ENCODE measurements at places on chromosomes 2 and 18.

DNA sequence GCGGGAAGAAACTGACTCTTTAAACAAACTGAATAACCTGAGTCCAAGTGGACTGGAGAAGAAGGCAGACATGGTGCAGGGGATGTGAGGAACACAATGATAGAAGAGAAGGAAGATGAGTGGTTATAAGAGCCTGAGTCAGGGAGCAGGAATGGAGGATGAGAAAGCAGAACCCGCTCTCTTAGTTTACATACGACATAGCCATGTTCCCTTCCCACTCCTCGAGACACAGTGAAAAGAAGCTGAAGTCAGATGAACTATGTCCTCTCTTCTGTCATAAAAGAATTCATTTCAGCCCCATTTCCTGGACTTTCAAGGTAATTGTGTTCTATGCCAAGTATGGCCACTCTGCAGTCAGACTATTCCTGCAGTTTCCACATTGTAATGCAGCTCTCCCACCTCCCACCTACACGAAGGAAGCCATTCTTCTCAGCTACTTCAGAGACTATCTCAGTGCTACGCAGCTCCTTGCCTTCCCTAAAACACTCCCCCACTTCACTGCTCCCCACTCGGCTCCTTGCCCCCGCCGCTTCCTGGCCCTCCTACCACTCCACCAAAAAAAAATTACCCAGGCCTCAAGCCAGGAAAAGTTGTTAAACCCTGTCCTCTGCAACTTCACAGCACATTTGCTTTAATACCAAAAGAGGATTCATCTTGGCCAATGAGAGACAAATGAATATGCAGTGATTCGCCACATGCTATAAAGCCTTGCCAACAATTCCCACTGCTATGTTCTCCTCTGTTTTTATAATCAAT lies 323.4 kb upstream of the EPHA4 start:
- no peak for DNase-seq

DNA sequence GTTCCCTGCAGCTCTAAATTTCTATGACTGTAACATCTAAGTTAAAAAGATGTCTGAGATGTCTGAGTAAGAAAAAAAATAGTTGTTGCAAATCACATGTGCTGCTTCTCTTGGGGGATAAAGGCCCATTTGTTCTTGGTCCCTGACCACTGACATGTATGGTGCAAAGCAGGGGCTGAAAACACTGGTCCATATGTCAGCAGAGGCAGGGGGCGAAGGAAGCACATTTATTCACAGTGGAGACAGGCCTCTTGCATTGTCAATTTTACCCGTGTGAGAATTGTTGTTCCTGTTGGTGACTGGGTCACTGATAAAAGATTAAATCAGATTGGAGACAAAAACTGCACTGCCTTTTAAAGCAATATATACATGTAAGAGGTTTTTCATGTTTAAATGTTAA lies 38.8 kb downstream of the PRKCE start:
- DNase-seq = no peak

DNA sequence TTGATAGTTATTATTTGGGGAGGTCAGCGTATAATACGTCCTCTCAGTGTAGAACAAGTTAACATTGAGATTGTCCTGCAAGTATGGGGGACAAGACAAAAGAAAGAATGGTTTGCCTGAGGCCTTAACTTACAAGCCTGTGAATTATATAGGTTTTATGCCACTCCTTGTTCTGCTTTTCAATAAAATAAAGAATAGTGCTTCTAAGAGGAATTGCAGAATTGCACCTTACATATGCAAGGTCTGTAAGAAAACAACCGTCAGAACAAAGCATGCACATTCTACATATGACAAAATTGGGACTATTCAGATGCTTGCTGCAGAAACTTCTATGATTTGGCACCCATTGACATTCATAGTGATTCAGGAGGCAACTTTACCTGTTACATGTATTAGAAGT lies 785.0 kb downstream of the NR4A2 start:
- DNase-seq = no peak

- no peak for DNase-seq
These were observed 394.5 kb downstream of the DLGAP1 start for GRCh38 chr18:4060427-4061281.

DNA sequence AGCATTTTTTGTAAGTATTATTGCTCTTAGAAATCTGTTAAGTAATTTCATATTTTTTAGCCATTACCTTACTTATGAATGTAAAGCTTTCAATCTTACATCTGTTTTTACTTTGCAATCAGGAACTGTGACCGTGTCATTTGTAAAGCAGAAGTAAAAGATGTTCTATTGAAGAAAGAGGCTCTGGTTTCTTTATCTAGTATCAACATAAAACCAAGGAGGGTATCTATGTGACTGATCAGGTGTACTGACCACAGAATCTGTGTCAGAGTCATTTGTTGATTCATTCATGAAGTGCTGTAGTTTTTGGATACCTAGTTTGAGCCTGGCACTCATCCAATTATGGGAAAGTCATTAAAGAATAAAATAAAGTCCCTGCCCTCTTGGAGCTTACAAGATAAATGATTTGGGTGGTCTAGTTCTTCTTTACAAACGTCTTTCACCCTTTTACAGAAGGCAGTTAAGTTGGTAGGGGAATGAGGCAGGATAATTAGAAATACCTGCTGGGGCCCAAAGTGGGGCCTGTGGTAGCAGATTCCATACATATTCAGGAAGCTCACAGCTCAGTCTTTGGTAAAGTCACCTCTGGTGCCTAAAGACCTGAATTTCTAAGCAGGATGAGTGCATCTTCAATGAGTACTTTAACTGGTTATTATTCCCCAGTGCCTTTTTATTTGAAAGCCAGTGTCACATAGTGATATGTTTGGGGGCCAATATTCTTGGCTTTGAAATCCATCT lies 260.6 kb upstream of the NT5C1B start:
- no peak for DNase-seq

- DNase-seq = no peak
These were observed 31.5 kb upstream of the ATP8B1 start for GRCh38 chr18:57834616-57835015.

DNA sequence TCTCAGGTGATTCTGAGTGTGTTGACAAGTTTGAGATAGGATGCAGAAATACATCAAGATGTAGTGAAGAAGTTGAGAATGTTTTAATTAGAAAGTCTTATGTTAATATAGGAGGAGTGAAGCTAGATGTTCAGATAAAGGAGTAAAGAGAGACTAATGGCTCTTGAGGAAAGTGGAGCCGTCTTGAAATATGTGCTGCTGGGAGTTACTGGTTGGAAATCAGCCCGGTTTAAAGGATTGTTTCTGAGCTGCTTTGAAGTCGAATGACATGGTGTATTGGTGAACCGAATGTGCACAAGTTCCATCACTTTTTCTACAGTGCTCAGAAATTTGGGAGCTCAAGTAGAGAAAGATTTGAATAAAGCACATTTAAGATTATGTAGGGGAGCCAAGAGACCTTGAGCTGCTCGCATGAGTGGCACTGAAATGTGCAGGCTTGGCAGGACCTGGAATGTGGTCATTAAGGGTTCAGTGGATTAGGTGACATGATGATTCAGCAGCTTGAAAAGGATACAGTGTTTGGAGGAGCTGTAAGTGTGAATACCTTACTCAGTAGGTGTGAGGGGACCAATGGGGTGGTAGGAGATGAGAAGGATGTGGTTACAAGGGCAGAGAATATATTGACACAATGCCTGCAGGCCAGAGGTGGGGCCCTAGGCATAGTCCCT lies 68.6 kb downstream of the CAB39 start:
- DNase-seq = no peak

- peak; percentile 51 for DNase-seq
These were observed 65.4 kb upstream of the VRK2 start for GRCh38 chr2:57981083-57981768.

DNA sequence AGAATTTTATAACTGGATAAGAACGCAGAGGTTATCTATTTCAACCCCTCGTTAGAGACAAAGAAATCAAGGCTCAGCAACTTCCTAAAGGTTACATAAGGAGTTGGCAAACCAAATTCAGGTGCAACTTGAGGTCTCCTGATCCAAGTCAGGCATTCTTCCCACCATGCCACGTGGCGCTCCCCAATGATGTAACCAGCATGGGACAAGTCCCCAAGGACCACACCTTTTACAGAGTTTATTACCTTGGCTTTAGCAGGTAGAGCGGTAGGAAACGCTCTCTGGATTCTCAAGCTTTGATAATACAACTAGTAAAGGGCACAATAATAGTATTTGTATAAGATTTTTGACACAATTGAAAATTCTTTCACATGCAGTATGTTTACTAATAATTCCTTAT lies 26.7 kb upstream of the MBOAT2 start:
- no peak for DNase-seq

DNA sequence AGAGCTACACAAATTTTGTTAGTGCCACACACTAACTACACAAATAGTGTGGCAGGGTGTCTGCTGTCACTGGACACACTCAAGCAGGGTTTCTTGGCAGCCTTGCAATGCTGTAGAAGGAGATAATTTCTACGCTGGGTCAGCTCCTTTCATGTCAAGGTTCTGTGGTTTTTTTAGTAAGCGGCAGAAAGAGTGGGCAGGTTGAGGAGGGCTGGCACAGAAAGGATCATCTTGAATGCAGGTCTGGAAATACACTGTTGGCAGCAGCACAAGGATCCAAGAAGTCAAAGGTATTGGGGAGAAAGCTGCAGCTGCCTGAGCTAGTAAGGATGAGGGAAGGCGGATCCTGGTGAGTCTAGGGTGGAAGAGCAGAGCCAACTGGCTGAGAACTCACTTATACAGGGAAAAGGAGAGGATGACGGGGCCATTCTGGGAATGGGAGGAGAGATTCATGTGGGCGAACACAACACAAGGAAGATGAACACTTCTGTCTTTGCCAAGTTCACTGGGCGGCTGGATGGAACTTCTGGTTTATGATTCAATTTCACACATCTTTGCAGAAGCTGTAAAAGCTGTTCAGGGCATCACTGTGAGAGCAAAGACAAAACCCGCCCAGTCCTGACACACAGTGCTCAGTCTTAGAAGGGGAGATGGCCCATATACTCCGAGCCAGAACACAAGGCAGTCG lies 16.9 kb upstream of the CYRIA start:
- DNase-seq = no peak

- DNase-seq = peak; percentile 42
These were observed 91.0 kb downstream of the EPB41L5 start for GRCh38 chr2:120103723-120104467.

- DNase-seq = no peak
These were observed 6.5 kb upstream of the MAL start for GRCh38 chr2:95018861-95019550.

Data from GM03348 (cell line).